Fibroblast of skin of left quadriceps (primary cell): ENCODE measurements at places on chromosomes 16 and 17.

- DNase-seq = no peak
These were observed 23.9 kb upstream of the NOS2 start for GRCh38 chr17:27824176-27824715.

DNA sequence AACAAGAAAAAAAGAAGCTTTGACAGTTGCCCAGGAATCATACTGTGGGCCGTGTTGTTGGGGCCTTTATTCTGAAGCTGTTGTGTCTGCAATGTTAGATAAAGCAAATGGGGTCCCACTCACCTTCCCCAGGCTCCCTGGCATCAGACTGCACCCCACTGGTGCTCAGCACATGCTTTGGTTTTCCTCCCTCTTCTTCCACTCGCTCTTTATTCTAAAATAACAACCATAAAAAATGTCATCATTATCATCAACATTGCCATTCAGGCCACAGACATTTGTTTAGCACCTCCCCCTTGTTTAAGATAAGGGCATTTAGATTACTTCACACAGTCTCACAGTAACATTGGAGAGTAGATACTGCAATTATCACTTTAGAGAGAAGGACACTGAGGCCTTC lies 8.2 kb downstream of the MYLK3 start:
- no peak for DNase-seq

DNA sequence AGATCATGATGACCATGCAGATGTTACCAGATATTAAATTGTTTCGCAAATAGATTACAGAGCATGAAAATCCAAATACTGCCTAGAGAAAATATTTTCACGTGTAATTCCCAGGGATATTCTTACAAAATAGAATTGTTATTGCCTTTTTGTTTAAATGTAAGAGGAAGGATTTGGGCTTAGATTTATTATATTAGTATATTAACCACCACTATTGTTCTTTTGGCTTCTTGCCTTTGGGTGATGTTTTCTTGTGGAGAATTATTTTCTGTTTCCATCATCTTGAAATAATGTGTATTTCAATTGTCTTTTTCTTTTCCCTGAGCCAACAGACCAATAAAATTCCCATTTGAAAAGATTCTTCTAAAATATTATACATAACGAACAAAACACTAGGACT lies 109.7 kb upstream of the NUDT7 start:
- DNase-seq = no peak

DNA sequence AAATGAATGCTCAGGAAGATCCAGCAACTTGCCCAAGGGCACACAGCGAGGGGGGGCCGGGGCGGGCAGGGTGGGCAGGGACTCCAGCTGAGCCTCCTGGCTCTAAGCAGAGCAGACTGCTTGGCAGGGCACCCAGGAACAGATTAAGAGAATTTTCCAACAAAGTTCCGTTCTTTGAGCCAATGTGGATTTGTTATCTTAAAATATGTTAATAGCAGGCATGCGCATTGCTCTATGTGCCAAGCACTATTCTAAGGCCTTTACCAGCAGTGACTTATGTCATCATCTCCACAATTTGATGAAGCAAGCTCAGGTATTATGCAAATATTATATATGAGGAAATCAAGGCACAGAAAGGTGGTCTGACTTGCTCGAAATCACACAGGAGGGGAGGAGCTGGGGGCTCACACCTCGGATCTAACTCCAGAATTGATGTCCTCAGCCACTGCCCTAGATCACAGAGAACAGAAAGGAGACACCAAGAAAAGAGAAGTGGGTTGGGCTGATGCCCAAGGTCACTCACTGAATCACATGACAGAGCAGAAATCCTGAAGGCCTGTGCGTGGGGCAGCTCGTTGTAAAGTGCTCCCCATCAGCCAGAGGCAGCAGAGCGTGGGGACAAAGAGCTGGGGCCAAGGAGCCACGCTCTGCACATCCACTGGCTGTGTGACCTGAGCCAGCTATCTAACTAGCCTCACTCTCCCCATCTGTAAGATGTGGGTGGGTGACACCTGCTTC lies 23.2 kb upstream of the MEAK7 start:
- no peak for DNase-seq
